Lung microvascular endothelial cell (primary cell): ENCODE measurements at places on chromosomes 7 and 10.

- DNase-seq, result peak; percentile 4
Measured at GRCh38 chr10:68572151-68572550, 12.0 kb downstream of the TET1 start.

- DNase-seq, result no peak
Measured at GRCh38 chr7:87831097-87831496, 45.1 kb downstream of the SLC25A40 start.

- no peak for DNase-seq
Measured at GRCh38 chr7:1020849-1021251, 23.5 kb upstream of the GPR146 start.

DNA sequence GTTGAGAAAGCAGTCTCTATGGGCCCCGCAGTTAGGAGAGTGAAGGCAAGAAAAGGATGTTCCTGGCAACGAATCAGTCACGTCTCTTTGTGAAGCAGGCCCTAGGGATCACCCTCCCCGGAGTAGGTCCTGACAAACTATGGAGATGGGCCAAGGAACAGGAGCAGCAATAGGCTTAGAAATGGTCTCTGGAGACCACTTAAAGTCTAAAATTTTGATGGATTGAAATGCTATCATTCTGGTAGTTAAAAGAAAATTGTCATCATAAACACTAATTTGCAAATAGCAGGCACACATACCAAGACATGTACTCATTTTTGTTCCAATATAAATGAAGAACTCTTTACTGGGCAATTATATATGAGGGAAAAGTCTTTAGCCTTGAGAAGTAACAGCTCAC is 123.5 kb downstream of the ITGB8 start:
- DNase-seq, result no peak

GRCh38 chr7:47771990-47772360 is 176.3 kb downstream of the PKD1L1 start:
- DNase-seq, result no peak

DNA sequence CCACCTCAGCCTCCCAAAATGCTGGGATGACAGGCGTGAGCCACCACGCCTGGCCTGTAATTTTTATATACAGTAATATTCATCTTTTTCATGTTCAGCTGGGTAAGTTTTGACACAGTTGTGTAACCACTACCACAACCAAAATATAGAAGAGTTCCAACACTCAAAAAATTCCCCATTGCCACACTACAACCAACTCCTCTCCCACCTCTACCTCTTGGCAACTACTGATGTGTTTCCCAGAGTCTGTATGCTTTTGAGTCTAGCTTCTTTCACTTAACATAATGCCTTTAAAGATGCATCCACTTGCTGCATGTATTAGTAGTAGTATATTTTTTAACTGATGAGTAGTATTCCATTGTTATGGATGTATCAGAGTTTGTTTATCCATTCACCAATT is 90.7 kb downstream of the SRPK2 start:
- no peak for DNase-seq

- DNase-seq, result no peak
Measured at GRCh38 chr10:86212391-86212700, 154.2 kb downstream of the GRID1 start.
